ENCODE measurements at places on chromosomes 6 and 20.
A peak's percentile ranks its signal among the peaks of the same experiment; 100 is the strongest.

GRCh38 chr20:37346535-37347346 is 801 bp downstream of the SRC start:
- no peak for DNase-seq

- DNase-seq = peak; percentile 3
Measured at GRCh38 chr6:112296694-112297093, 42.3 kb upstream of the LAMA4 start.

DNA sequence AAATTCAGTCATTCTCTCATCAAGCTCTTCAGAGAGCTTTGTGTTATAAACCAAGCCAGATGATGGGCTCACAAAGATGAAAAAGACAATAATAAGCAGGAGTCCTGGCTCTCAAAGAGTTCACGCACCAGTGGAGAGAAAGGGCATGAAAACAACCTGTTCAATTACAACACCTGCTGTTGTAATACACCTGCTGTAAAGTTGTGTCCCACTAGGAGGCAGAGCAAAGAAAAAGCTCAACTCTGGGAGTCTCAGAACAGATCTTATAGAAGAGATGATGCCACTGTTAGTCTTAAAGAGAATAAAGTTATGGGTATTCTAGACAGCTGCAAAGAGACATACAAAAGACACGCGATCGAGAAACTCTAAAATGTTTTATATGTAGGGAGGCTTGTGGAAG is 100.6 kb downstream of the DCDC2 start:
- DNase-seq = no peak

DNA sequence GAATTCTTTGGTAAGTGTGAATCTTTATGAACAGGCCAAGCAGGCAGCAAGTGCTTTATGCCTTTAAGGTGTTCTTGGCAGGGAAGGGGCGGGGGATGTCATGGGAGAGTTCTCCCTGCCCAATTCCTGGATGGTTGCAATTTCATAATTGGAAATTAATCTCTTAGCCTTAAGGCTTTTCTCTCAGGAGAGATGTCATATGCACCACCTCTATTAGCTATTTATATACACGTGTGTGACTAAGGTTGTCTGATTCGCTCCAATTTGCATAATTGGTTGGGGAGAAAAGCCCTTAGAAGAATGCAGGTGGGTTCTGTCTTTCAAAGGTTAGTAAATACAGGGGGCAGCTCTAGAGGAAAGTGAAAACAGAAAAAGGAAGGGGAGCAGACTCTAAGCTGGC is 5.2 kb upstream of the ENPP5 start:
- no peak for DNase-seq
